Stimulated activated CD8-positive, alpha-beta memory T cell treated with anti-CD3 and anti-CD28 coated beads, Interleukin-7, amount 100 ng/mL, for 24 hours (primary cell): ENCODE measurements at places on chromosomes 4 and X.

- no peak for DNase-seq
These were observed at the start of gene SYTL5 for GRCh38 chrX:38006291-38006690. Gene SYTL5, plus strand, starts transcription at chrX:38006553. Its CDS starts 27,337 bp downstream, at chrX:38033890.

- no peak for DNase-seq
These were observed 8.4 kb upstream of the PLA2G12A start for GRCh38 chr4:109738104-109738872.

- no peak for DNase-seq
These were observed 28.2 kb downstream of the APOO start for GRCh38 chrX:23879380-23880090.

DNA sequence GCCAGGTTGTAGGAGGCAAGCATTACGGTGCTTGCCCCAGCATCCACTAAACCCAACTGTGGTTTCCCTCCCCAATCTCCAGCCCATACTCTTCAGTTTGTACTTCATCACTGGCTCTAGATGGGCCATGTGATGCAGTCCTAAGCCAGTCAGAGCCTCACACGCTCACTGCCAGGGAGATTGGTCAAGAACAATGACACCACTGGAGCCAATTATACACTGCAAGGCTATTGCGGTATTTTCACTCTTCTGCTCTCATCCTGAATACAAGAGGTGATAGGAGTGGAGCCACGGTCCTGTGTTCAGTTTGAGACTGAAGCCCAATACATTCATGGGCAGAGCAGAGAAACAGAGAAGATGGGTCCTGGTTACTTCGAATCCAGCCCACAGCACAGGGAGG is 58.4 kb downstream of the SEPSECS start:
- DNase-seq: no peak

DNA sequence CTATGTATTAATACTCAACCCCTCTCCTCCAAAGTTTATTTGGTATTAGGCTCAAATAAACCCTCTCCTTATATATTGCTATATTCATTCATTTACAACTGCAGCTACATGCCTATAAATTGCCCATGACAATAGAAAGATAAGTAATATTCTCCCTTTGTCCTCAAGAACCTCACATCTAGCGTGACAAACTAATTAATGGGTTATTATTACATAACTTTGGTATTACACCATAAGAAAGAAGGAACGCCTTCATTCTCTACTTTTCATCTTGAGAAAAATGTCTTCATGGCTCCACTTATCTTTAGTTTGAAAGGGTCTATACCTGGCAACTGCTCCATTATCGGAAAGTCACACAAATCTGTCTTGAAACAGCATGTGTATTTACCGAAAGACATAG is 157.7 kb upstream of the RASGEF1B start:
- DNase-seq: no peak

GRCh38 chrX:64204701-64205440 is 637 bp downstream of the AMER1 start:
- peak; percentile 1 for DNase-seq

DNA sequence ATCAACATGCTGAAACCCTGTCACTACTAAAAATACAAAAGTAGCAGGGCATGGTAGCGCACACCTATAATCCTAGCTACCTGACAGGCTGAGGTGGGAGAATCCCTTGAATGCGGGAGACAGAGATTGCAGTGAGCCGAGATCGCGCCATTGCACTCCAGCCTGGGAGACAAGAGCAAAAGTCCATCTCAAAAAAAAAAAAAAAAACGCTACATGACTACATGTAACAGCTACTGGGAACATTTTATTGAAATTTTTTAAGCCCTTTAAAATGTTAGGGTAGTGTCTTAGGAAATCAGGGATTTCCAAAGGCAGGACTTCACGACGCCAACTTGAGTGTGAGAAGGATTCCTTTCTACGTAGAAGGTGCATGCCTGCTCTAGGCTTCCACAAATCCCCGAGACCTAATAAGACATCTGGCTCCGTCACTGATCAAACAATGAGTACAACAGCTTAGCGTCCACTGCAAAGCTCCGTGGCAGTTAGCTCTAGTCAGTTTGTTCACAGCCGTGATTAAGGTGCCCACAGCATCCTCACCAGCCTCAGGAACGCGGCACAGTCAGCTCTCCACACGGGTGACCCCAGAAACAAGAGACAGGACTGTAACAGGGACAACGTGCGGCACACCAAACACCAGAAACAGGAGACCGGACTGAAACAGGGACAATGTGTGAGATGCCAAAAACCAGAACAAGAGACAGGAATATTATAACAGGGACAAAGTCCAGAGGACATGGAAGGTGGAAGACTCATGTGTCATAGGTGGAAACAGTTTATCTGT is 33.7 kb downstream of the DHRSX start:
- DNase-seq: no peak

- DNase-seq: no peak
These were observed 117.0 kb downstream of the DCK start for GRCh38 chr4:71110499-71110898.
